ENCODE measurements at places on chromosomes 12 and 14. TPM values are rescaled to one million over a fixed set of nuclear protein-coding genes. Genes with fewer than 3 reads are reported as not detected.

LYZ gene
- total RNA-seq = 0.88 TPM

ATP5F1B gene
- 1,136 TPM for total RNA-seq

ZNF891 gene
- 1.3 TPM for total RNA-seq

GRCh38 chr12:103745962-103746361, 95.1 kb downstream of the NT5DC3 start:
- DNase-seq = peak; percentile 64

GRCh38 chr14:77023001-77023996, 5.2 kb downstream of the IRF2BPL start:
- DNase-seq = no peak

GRCh38 chr14:96863986-96864330, 66.8 kb downstream of the VRK1 start:
- DNase-seq = no peak

GRCh38 chr12:8052679-8053078, 13.5 kb downstream of the C3AR1 start:
- DNase-seq = no peak

- DNase-seq = peak; percentile 22
These were observed 244.9 kb downstream of the C12orf50 start for GRCh38 chr12:87784350-87784749.

GRCh38 chr14:102922490-102923200, at the start of gene AMN:
AMN (plus strand) TSS chr14:102922663; CDS start chr14:102922689, 26 bp downstream.
- DNase-seq = no peak

GRCh38 chr14:60165547-60165876, 314 bp upstream of the DHRS7 start:
- no peak for DNase-seq

GRCh38 chr12:56103066-56103711, 1.2 kb upstream of the PA2G4 start:
- DNase-seq = no peak

GRCh38 chr12:15522574-15523187, 200.4 kb downstream of the PTPRO start:
- peak; percentile 77 for DNase-seq
